ENCODE measurements at places on chromosomes 2 and 18.

DNA sequence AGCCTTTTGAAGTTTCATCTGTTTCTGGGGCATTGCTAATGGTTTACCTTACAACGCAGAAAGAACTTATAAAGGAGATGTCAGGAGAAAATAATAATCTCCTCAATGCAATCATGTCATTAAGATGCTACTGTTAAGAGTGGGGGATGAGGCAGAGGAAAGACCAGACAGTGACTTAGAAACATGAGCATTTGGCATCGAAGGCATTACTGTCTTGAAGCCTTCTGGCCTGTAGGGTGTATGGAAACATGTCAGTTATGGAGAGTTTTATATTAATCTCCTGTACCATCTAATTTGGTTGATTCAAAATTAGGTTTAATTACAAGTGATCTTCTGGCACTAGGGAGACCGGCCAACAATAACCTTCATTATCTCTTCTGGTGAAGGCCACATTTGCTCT lies 32.5 kb downstream of the CDC42EP3 start:
- peak; percentile 56 for DNase-seq

DNA sequence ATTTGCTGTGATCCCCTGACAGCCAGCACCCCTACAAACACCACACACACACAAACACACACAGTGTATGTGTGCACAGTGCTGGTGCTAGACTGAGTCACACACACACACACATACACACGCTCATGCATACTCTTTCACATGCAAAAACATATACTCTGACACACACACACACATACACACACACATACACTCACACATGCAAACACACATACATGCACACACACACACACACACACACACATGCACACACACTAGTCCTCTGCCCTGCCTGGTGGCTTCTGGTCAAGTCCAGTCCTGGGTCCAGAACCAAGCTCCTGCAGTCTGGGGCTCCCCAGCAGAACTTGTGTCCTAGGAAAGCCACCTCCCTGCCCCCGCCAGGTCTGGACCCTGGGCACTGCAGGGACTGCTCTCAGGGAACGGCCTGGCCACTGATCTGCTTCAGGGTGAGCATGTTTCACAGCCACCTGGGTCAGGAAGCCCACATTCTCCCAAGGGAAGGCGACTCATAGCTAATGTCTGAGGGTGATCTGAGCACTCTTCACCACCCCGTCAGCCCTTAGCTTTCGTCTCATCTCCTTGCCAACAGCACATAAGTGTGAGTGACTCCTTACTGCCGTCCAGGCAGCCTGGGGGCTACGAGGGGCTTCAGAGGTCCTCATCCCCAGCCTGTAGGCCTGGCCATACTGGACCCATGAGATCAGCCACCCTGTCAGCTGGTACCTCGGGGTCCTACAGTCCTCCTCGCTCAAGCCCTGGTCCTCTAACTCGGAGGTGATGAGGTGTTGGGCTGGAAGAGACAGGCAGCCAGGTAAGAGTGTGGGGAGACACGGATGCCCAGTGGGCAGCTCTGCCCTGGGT lies 88.1 kb downstream of the MCFD2 start:
- no peak for DNase-seq

GRCh38 chr18:67363694-67364093 lies 152.8 kb downstream of the DSEL start:
- DNase-seq, result peak; percentile 22

DNA sequence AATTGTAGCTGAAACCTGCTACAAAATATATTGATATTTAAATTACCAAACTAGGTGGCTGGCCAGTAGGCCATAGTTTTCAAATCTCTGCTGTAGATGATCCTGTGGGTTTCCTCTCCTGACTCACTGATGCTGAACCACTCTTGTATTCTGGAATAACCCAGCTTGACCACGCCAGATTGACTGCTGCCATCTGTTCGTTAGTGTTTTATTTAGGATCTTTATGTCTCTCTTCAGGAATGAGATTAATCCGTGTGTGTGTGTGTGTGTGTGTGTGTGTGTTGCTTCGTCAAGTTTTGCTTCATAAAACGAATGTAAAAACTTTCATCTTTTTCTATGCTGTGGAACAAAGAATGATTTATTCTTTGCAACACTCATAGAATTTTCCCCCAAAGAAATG lies 187.1 kb downstream of the DYSF start:
- no peak for DNase-seq

- DNase-seq, result no peak
Observed at GRCh38 chr2:207565736-207566500, 36.2 kb downstream of the CREB1 start.

- DNase-seq, result no peak
Observed at GRCh38 chr2:39017334-39017733, 103.5 kb downstream of the SOS1 start.

DNA sequence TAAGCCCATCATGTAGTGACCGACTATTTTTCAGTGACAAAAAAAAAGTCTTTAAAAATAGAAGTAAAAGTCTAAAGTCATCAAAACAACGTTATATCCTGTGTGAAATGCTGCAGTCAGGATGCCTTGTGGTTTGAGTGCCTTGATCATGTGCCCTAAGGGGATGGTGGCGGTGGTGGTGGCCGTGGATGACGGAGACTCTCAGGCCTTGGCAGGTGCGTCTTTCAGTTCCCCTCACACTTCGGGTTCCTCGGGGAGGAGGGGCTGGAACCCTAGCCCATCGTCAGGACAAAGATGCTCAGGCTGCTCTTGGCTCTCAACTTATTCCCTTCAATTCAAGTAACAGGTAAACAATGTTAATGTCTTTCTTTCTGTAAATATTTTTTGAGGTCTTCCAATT lies at the start of gene CD28:
Gene CD28, plus strand, starts transcription at position 237 of the 400 bp plus-strand sequence. Its CDS starts 58 bp downstream, at position 295.
- DNase-seq, result no peak

GRCh38 chr18:6427286-6427685 lies 12.6 kb upstream of the L3MBTL4 start:
- DNase-seq, result peak; percentile 82

GRCh38 chr2:90221300-90221651 lies 1529.8 kb downstream of the RPIA start:
- no peak for DNase-seq

- DNase-seq, result no peak
Observed at GRCh38 chr2:187002242-187002641, 153.3 kb upstream of the ZSWIM2 start.
